ENCODE measurements at places on chromosomes 11 and 22.

DNA sequence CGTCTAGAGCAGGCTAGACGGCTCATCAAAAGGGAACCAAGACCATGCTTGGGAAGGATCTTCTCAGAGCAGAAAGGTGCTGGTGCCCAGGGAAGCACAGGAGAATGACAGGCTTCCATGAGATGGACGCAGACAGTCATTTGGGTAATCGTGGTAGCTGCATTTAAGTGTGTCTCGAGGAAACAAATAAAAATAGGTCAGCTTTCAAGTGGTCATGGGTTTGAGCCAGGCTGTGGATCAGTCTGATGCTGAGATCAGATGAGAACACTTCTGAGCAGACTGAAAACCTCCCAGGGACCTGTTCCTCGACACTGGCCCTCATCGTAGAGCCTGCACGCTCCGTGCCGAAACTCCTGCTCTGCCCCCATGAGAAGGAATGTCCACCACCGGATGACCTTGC, 4.7 kb downstream of the CARS1 start:
- DNase-seq, result no peak

- no peak for DNase-seq
Observed at GRCh38 chr11:130772266-130773227, 143.7 kb downstream of the SNX19 start.

GRCh38 chr22:19406846-19407245, 24.7 kb downstream of the HIRA start:
- DNase-seq, result no peak

DNA sequence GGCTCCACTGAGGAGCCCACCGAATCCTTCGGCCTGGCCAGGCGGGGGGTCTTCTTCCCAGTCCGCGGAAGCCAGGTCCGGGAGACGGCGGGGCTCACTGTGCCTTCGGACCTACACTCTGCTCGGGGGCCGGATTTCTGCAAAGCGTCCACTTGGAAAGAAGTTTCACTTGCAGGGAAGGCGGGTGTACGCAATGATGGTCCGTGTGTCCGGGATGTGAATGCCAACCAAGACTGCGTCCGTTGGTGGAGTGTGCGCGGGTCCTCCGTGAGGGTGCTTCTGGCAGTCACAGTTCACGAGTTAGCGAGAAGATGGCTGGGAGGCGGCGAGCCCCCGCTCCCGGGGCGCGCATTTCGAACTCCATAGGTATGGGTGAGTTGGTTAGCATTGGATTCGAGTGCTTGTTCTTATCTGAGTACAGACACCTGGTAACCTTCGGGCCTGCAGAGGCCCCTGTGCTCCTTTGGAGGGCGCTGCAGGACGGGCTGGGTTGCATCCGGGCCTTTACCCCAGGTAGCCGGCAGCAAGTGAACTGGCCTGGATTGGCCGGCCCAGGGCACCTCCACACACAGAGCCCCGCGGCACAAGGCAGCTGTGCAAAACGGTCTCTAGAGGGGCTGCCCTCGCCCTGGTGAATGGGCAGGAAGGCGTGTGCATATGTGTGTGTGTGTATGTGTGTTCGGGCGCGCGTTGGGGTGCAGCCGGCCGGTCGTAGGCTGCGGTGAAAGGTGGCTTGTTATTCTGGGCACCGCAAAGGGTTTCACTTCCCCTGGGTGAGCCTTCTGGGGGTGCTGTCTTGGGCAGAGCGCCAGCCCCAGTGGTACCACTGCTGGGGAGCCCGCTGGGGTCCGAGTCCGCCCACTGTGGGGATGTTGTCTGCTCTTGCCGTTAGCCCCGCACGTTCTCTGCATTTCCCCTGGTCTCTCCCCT, 13.3 kb upstream of the CYP2R1 start:
- DNase-seq, result no peak

DNA sequence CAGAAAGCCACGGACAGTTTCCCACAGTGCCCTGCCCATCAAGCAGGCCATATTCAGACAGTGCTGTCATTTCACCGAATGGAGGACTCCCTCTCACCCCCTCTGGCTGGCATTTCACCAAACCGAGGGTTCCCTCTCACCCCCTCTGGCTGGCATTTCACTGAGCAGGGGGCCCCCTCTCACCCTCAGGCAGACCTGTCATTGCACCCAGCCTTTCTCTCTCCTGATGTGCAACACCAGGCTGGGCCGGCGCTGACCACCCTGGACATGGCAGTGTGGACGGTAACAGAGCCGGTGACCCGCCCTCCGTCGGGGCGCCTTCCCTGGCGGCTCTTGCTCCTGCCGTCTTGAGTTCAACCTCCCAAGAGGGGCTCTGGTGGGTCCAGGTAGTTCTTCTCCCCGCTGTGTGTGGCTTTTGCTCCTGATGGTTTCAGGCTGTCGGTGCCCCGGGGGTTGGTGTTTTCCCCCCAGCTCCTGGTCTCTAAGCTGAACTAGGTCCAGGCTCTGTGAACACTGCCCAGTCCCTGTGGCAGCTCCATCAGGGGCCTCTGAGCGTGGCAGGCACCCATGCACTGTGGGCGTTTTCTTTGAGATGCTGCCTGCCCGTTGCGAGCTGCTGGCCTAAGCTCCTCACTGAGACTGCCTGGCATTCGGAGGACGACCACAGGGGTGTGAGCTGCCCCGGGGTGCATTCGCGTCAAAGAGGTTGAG, 46.9 kb downstream of the SMIM38 start:
- no peak for DNase-seq

GRCh38 chr22:19892257-19892879, 37.7 kb upstream of the GNB1L start:
- DNase-seq, result no peak

DNA sequence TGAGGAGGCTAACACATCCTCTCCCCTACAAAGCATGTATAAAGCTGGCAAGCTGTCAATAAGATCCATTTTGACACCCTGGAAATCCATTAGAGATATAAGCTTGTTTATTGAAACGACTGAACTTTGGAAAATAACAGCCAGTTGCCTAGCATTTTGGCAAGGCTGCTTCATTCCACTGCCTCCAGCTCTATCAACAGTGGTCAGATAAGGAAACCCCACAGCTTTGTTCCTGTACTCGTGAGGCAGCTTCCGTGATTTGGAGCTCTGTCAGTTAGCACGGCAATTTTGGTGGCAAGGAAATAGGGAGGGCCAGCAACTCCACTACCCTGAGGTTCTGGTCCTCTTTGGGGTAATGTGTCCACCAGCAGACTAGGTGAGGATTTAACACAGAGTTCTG, 2.0 kb upstream of the OR51S1 start:
- no peak for DNase-seq

DNA sequence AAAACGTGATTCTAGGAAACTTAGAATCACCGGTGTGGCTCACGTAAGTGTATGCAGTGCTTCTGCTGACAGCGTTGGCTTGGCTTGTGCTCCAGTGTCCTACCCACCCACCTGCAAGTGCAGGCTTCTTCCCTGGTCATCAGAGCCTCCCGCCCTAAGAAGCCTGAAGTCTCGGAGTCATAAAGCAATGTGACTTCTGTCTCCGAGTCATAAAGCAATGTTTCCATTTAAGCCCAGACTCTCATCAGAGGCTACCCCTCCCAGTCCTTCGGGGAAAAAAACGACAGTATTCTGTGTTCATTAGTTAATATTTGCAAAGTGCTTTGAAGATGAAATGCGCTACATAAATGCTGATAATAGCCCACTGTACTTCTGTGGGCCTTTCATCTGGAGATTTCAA, 293.8 kb downstream of the OPCML start:
- DNase-seq, result no peak

DNA sequence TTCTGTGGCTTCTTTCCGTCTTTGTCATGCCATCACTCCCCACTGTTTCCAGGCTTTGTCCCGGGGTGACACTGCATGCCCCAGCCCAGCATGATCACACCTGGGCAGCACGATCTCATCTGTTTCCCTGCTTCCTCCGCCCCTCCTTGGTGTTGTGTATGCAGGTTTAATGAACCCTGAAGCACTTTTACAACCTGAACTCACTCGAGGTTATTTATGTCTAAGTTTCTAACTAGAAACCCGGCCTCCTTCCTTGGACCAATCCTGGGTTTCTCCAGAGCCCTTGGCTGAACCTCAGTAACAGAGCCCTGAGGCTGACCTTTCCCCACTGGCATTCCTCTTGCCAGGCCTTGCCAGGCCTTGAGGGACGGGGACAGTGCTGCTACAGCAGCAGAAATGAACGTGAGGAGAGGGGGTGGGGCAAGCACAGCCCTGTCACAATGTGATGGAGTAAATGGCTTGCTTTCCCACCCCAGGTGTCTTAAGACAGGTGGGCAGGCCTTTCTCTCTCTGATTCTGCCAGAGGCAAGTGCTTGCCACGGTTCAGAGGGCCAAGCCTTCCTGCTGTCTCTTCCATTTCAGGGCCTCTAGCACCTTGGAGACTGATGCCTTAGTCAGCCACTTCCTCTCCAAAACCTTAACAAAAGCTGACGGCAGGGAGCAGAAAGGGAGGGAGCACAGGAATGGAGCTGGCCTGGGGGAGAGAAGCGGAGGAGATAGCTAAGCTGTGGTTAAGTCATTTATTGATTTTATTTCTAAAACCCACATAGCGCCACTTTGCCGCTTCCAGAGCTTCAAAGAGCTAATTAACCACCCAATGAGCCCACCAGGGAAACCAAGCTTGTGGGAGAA, 3.1 kb upstream of the PYGM start:
- DNase-seq, result no peak

DNA sequence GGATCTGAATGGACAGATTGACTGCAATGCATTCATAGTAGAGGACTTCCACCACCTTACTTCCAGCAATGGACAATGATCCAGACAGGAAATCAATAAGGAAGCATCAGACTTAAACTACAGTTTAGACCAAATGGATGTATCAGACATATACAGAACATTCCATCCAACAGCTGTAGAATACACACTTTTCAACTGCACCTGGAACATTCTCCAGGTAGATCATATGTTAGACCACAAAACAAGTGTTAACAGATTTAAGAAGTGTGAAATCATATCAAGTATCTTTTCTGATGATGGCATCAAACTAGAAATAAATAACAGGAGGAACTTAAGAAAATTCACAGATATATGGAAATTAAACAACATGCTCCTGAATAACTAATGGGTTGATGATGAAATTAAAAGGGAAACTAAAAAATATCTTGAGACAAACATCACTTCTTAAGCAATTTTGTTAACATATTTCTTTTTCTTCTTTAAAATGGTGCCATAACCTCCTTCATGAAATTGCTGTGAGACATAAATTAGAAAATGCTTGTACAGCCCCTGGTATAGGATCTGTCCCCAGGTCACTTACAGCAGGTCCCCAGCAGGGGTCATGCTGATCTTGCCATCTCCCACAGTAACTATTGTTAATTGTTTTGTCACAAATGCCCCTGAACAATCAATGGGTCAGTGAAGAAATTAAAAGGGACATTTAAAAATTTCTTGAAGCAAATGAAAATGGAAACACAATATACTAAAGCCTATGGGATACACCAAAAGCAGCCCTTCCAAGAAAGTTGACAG, 100.0 kb upstream of the OR4B1 start:
- DNase-seq, result no peak

- DNase-seq, result no peak
Observed at GRCh38 chr11:12683874-12684273, 9.7 kb downstream of the TEAD1 start.

GRCh38 chr11:104784684-104785460, 113.4 kb downstream of the CASP12 start:
- DNase-seq, result no peak

DNA sequence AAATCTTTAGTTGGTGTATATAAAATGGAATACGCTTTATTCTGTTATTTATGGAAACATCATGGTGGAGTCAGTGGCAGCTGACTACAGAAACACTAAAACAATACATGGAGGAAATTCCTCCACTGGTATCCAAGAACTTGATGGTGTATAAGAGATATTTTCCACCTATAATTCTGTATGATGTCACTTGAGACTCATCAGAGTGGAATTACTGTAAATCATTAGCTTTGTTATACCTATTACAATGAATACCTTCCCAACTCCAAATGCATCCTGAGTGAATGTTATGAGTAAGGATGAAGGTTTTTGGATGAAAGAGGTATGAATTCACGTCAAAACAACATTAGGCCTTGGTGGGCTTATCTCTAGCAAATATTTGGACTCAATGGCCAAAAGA, 258.5 kb upstream of the SORL1-AS1 start:
- no peak for DNase-seq

DNA sequence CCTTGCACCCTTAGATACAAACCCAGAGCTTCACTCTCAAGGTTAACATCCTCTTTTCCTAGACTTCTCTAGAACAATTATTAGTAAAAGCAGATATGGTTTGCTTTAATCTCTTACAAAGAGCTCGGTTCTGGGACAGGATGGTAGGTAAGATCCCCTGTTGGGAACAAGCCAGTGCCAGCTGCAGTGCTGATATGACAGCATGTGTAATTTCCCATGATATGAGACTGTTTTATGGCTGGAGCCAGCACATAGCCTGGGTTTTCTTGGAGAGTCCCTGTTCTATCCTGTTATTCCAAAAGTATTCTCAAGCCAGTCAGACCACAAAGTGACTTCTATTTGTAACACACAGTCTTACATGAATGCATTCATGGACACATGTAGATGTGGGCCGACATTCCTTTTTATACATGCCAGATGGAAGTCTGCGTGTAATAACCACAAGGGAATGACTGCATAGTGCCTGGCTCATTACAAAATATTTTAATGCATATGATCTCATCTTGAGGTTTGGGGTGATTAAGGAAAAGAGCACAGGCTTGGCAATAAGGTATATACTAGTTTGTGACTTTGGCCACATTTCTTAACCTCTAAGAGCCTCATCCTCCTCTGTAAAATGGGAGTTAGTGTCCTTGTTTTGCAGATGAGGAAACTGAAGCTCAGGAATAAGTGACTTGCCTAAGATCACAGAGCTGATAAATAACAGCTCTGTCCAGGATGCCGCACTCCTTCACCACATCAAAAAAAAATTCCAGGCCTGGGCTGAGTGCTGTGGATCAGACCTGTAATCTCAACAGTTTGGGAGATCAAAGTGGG, 21.8 kb downstream of the CLMP start:
- no peak for DNase-seq

GRCh38 chr11:8806974-8807373, 104.0 kb upstream of the AKIP1 start:
- no peak for DNase-seq

GRCh38 chr11:44306918-44307244, 3.1 kb downstream of the ALX4 start:
- DNase-seq, result no peak

- no peak for DNase-seq
Observed at GRCh38 chr11:92457250-92457649, 232.6 kb downstream of the FAT3 start.

DNA sequence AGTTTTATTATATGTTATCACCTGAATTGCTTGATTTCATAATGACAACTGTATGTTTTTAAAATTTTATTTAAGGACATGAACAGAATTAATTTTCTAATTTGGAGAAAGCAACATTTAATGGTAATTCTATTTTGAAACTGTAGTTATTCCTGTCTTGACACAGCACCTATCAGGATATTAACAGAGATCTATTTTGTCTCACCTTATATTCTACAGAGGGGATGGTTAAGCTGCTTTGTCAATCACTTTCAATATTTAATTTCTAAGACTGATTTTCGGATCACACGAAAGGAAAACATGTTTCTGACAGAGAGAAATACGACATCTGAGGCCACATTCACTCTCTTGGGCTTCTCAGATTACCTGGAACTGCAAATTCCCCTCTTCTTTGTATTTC, at the start of gene OR5D16:
OR5D16 (plus strand) TSS at position 301 of the 400 bp plus-strand sequence; CDS start at position 301, 0 bp downstream.
- no peak for DNase-seq

All from HEK293T (cell line).